Skeletal muscle cell (primary cell): ENCODE measurements at places on chromosomes 6 and 20.
A peak's percentile ranks its signal among the peaks of the same experiment; 100 is the strongest.

- DNase-seq, result no peak
Measured at GRCh38 chr6:2558861-2559801, 191.6 kb downstream of the MYLK4 start.

GRCh38 chr6:169224185-169224695 lies 29.4 kb downstream of the THBS2 start:
- DNase-seq, result peak; percentile 31

DNA sequence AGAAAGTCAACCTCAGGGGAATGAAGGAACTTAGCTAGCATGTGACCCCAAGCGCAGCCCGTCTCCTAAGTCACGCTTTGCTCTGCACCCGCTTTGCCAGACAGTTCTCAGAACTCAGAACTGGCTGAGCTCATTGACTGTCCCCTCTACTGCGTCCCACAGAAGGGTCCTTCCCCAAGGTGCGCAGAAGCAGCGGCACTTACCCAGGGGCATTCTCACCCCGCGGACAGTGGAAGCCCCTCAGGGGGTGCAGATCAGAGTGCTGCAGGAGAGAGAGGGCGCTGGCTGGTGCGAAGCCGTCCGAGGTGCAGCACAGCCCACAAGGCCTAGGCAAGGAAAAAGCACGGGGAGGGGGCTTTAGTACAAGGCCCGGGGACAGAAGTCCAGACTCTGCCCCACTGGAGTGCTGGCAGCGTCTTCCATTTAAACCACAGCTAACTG lies 807 bp downstream of the SNHG17 start:
- no peak for DNase-seq

GRCh38 chr6:51350308-51350904 lies 531.7 kb downstream of the TFAP2B start:
- no peak for DNase-seq

- DNase-seq, result peak; percentile 66
Measured at GRCh38 chr20:50498071-50498776, 12.0 kb upstream of the PTPN1 start.

DNA sequence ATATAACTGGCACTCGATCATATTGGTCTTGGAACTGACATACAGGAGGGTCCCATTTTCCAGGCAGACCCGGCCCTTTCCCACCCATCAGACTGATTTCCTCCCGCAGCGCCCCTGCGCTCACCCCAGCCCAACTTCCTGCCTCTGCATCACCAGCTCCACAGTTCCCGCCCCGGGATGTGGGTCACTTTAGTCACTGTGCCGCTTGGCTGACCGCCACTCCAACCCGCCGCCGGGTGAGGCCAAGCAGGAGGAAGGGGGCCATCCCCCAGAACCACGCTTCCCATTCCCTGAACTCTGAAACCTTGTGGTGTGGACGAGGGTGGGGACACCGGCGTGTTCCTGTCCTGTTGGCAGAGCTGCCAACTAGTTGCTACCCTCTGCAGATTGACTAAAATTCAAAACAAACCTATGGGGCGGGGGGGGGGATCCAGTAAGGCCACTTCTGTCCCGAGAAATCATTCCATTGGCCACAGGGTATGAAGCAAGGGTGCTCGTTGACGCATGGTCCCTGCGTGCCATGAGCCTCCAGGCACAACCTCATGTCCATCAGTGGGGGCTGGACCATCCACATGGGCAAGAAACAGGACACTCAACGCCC lies 12.3 kb downstream of the TGM2 start:
- no peak for DNase-seq

DNA sequence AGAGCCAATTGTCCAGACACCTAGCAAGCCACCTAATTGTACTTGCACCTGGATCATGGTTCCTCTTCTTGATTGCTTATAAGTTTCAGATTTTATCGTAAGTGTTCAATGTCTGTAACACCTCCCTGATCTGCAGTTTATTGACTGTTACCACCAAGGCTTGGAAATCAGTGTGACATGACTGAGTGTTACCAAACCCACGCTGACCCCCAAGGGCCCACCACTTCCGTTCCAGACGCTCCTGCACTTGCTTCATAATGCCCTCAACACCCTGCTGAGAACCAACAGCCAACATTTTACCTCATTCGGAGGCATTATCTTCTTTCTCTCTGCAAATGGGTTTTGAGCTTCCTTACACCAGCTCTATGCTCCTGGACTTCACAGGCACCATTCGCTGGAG lies 6.3 kb downstream of the CCR6 start:
- DNase-seq, result no peak

- DNase-seq, result peak; percentile 4
Measured at GRCh38 chr6:150119173-150119572, 23.7 kb upstream of the PPP1R14C start.

- DNase-seq, result no peak
Measured at GRCh38 chr6:6742535-6742934, 154.0 kb downstream of the LY86 start.

DNA sequence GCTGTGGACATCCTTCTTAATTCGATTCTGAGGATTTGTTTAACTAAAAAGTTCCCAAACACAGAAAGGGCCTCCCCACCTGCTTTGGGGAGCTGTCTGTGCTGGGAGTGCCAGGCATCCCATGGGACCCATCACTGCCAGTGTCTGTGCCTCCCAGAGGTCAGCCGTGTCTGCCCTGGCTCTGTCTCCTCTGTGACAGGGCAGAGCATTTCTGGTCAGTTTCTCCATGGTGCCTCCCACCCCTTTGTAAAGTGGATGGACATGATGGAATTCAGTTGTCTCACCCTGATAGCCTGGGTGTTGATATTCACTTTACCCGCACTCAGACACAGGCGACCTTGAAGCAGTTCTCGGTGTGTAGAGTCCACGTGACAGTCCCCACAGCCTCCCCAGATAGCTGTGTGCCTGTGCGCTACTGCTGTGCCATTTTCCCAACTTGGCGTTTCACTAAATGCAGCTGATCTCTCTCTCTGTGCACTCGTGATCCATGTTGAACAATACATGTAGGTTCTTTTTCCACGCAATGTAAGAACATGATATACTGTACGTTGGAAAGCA lies 70.5 kb downstream of the CDS2 start:
- no peak for DNase-seq

- no peak for DNase-seq
Measured at GRCh38 chr6:37050854-37051137, 45.3 kb downstream of the FGD2 start.

DNA sequence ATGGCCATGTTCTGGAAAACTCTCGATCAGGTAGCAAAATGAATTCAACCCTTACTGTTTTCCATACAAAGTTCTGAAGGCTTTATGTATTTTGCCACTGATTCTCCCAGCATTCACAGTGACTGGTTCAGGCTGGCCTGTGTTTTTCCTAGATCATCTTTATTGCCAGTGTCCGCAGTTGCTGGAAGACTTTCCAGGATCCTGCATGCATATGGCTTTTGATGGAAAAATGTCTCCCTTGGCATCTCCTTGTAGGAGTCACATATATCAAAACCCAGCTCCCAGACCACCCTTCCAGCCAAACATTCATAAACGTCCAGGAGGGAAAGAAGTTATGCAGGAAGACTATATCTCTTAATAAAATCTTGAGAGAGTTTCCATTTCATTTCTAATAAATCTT lies 588.8 kb downstream of the MAFB start:
- DNase-seq, result no peak
